ENCODE measurements at places on chromosomes 16 and 17.

- H3K4me1 ChIP-seq = peaks cover 4% of the 10 kb centered on the region
- H3K4me3 ChIP-seq = peak overlapping the region; percentile 9
- no peaks in the 10 kb centered on the region for H3K36me3 ChIP-seq
- peak; percentile 12 for DNase-seq
- H3K27ac ChIP-seq = no peak overlapping the region
These were observed 643 bp downstream of the NOTUM start for GRCh38 chr17:81960130-81960958.

GRCh38 chr16:30777591-30778297 is 9.3 kb downstream of the ZNF629 start:
- peaks cover 26% of the 10 kb centered on the region for H3K36me3 ChIP-seq
- no peak for DNase-seq
- H3K4me3 ChIP-seq = no peak overlapping the region
- H3K27ac ChIP-seq = no peak overlapping the region

DNA sequence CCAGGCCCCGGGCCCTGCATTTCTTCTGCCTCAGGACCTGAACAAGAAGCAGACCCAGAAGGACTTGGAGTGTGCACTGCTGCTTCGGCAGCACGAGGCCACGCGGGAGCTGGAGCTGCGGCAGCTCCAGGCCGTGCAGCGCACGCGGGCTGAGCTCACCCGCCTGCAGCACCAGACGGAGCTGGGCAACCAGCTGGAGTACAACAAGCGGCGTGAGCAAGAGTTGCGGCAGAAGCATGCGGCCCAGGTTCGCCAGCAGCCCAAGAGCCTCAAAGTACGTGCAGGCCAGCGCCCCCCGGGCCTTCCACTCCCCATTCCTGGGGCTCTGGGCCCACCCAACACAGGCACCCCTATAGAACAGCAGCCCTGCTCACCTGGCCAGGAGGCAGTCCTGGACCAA is 9.2 kb downstream of the HIRIP3 start:
- H3K36me3 ChIP-seq = peaks cover 57% of the 10 kb centered on the region
- H3K4me1 ChIP-seq = no peaks in the 10 kb centered on the region
- H3K27me3 ChIP-seq = no peaks in the 10 kb centered on the region
- H3K27ac ChIP-seq = no peak overlapping the region

DNA sequence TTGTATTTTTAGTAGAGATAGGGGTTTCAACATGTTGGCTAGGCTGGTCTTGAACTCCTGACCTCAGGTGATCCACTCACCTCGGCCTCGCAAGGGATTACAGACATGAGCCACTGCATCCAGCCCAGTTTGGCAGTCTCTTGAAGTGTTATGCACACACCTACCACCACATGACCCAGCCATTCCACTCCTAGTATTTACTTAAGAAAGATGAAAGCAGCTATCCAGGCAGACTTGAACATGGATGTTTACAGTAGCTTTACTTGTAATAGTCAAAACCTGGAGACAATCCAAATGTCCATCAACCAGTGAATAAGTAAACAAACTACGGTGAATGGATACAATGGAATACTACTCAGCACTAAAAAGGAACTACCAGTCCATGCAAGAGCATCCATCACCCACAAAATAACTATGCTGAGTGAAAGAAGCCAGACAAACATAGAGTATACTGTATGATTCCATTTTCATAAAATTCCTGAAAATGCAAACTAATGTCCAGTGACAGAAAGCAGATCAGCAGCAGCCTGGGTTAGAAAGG is 37.8 kb upstream of the RASD1 start:
- no peak overlapping the region for H3K4me3 ChIP-seq
- H3K27ac ChIP-seq = no peak overlapping the region
- no peaks in the 10 kb centered on the region for H3K27me3 ChIP-seq
- no peaks in the 10 kb centered on the region for H3K4me1 ChIP-seq
- no peaks in the 10 kb centered on the region for H3K36me3 ChIP-seq
- DNase-seq = no peak

DNA sequence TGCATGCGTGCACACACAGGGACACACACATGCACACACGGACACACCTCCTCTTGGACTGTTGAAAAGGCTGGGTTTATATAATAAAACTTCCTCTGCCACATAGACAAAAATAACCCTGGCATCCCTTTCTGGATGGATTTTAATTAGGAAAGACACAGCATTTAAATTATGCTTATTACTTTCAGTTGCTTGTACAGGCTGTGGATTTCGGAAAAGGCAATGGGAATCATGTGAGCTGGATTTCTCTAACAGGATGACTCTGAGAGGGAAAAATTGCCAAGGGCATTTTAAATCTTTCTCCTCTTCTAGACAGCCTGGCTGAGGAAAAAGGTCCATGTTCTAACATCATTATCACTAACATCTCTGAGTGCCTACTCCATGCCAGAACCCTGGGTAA is 75.9 kb downstream of the HLF start:
- peaks cover 1% of the 10 kb centered on the region for H3K4me1 ChIP-seq
- H3K4me3 ChIP-seq = no peak overlapping the region
- no peak overlapping the region for H3K27ac ChIP-seq

DNA sequence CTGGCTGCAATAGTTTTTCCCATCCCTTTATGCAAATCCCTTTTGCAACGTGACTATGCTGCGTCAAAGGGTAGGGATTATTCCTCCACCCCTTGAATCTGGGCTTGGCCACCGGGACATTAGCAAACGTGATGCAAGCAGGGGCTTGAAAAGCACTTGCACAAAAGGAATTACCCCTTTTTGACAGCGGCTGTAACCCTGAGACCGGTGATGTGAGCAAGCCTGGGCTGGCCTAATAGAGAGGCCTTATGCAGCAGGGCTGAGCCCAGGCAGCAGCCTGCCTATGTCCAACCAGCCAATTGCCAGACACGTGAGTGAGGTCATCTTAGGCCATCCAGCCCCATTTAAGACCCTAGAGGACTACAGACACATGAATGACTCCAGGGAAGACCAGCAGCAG is 30.4 kb upstream of the PAFAH1B1 start:
- H3K4me1 ChIP-seq = no peaks in the 10 kb centered on the region
- no peak overlapping the region for H3K4me3 ChIP-seq
- DNase-seq = no peak
- no peaks in the 10 kb centered on the region for H3K27me3 ChIP-seq

DNA sequence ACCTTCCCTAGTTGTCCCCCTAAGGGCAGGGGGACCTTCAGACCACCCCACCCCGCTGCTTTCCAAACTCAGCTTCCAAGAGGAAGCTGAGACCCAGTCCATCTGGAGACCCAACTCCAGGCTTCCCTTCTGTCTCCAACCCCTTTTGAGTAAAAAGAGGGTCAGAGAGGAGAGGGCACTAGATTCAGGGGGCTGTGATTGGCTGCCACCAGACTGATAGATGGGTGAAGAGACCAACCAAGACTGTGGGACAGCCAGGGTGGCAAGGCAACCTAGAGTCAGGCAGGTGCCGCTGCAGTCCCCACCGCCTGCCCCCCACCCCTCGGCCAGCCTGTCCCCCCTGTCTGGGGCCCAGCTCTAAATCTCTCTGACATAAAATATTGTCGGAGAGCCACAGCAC is 92.5 kb downstream of the SDK2 start:
- H3K27ac ChIP-seq = no peak overlapping the region
- H3K27me3 ChIP-seq = no peaks in the 10 kb centered on the region
- H3K36me3 ChIP-seq = no peaks in the 10 kb centered on the region
- H3K4me3 ChIP-seq = no peak overlapping the region
- peaks cover 30% of the 10 kb centered on the region for H3K4me1 ChIP-seq

DNA sequence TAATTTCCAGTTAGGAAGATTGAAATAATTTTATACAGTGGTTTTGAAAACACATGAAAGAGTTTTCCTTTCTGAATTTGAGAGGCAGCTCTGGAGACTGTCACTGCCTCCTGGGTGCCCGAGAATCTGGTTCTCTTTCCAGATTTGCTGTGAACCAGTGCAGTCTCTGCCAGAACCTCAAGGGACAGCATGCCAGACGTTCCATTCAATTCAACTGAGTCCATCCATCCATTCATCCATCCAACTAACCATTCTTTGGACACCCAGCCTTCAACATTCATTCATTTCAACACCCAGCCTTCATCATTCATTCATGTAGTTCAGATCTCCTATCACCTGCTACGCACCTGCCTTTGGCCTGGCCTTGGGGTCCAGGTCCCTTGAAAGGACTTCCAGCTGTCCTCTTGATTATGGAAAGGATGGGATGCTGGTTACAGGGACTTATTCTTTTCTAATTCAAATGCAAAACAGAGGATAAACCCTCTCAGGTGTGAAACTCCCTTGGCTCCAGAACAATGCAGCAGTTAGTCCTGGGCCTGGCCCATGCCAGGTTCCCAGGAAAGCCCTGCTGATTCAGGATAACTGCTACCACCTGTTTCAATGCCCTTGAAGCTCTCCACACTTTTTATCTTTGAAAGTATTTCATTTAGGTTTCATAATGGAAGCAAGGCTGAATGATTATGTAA is 68.7 kb downstream of the WSCD1 start:
- H3K4me1 ChIP-seq = no peaks in the 10 kb centered on the region
- no peak for DNase-seq
- H3K27ac ChIP-seq = no peak overlapping the region

- no peak overlapping the region for H3K4me3 ChIP-seq
- peaks cover 26% of the 10 kb centered on the region for H3K36me3 ChIP-seq
- no peaks in the 10 kb centered on the region for H3K4me1 ChIP-seq
- no peaks in the 10 kb centered on the region for H3K27me3 ChIP-seq
- DNase-seq = no peak
These were observed 46.8 kb downstream of the FOXK2 start for GRCh38 chr17:82566129-82566960.

DNA sequence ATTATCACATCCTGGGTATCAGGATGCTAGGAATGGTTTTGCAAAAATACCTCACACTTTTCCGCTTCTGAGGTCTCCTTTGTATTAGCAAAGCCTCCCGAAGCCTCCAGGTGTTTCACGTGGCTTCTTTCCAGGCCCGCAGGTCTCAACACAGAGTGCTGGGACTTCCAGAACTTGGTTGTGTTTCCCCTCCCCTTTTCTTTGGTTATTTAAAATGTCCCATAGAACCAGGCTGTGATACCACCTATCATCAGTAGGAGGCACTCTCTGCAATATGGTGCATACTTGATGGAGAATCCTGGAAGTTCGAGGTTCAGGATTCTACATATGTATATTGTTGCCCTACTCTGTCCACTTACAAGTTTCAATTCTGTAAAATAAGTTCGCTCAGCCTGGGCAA is 28.8 kb downstream of the ATP2C2 start:
- no peak for DNase-seq
- no peaks in the 10 kb centered on the region for H3K27me3 ChIP-seq
- peaks cover 1% of the 10 kb centered on the region for H3K36me3 ChIP-seq
- peak overlapping the region; percentile 17 for H3K27ac ChIP-seq

DNA sequence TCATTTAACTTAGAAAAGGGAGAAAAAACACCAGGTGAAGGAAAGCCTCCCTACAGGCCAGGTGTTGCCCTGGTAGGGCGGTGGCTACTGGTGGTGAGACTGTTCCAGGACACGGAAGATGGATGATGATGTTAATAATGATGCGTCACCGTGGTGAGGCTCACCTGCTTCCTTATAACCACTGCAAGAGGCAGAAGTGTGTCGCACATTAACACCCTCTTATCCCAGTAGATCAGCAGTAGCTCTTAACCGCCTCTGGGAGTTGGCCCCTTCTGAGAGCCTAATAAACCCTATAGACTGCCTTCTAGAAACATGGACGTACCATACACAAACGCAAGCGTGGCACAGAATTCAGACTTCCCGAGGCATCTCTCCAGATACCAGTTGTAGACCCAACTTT is 7.8 kb downstream of the BFAR start:
- no peaks in the 10 kb centered on the region for H3K27me3 ChIP-seq
- H3K36me3 ChIP-seq = peaks cover 22% of the 10 kb centered on the region
- no peak for DNase-seq
- H3K4me3 ChIP-seq = no peak overlapping the region
- H3K4me1 ChIP-seq = peaks cover 2% of the 10 kb centered on the region

GRCh38 chr17:1752425-1753262 is 9.2 kb upstream of the SERPINF1 start:
- H3K36me3 ChIP-seq = no peaks in the 10 kb centered on the region
- H3K4me3 ChIP-seq = peak overlapping the region; percentile 7
- no peaks in the 10 kb centered on the region for H3K4me1 ChIP-seq

- H3K27ac ChIP-seq = no peak overlapping the region
- no peak overlapping the region for H3K4me3 ChIP-seq
- H3K36me3 ChIP-seq = no peaks in the 10 kb centered on the region
- peaks cover 5% of the 10 kb centered on the region for H3K4me1 ChIP-seq
- H3K27me3 ChIP-seq = no peaks in the 10 kb centered on the region
- DNase-seq = no peak
These were observed 3.1 kb upstream of the CORO7 start for GRCh38 chr16:4419402-4419959.

DNA sequence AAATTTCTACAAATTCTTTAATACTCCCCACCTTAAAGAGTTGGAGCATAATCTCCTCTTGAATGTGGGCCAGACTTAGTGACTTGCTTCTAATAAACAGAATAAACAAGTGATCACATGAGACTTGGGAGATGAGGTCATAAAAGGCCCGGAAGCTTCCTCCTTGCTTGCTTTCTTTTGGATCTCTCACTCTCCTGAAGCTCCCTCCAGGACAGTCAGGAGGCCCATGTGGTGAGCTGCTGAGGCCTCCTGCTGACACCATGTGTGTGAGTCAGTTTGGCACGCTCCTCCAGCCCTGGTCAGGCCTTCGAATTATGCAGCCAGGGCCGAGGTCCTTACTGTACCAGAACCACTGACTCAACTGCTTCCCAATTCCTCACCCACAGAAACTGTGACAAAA is 53.2 kb downstream of the NDEL1 start:
- no peaks in the 10 kb centered on the region for H3K27me3 ChIP-seq
- no peak overlapping the region for H3K4me3 ChIP-seq
- no peaks in the 10 kb centered on the region for H3K4me1 ChIP-seq
- H3K27ac ChIP-seq = peak overlapping the region; percentile 15
- H3K36me3 ChIP-seq = peaks cover 73% of the 10 kb centered on the region

DNA sequence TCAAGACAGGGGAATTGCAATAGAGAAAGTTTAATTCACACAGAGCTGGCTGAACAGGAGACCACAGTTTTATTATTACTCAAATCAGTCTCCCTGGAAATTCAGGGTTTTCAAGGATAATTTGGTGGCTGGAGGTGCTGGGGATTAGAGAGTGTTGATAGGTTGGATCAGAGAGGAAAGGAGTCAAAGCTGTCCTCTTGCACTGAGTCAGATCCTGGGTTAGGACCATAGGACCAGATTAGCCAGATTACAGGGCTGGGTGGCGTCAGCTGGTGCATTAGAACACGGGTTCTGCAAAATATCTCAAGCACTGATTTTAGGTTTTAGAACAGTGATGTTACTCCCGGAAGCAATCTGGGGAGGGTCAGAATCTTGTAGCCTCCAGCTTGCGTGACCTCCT is 1.8 kb upstream of the NSMCE1 start:
- peaks cover 2% of the 10 kb centered on the region for H3K4me1 ChIP-seq
- H3K4me3 ChIP-seq = no peak overlapping the region
- no peak for DNase-seq
- no peaks in the 10 kb centered on the region for H3K36me3 ChIP-seq
- H3K27me3 ChIP-seq = no peaks in the 10 kb centered on the region
